ENCODE measurements at places on chromosomes 12 and 14.

- no peak for DNase-seq
These were observed 495.8 kb upstream of the GARIN6 start for GRCh38 chr12:99151744-99152143.

GRCh38 chr14:70810621-70811020 is 1.3 kb upstream of the MAP3K9 start:
- no peak for DNase-seq

- DNase-seq: no peak
These were observed 2.4 kb upstream of the FLRT2 start for GRCh38 chr14:85527445-85528035.

GRCh38 chr12:111396726-111397445 is 8.8 kb upstream of the SH2B3 start:
- peak; percentile 94 for DNase-seq

GRCh38 chr12:131919366-131920156 is 9.5 kb upstream of the PUS1 start:
- no peak for DNase-seq

GRCh38 chr12:6185961-6186827 is 14.0 kb upstream of the CD9 start:
- no peak for DNase-seq

DNA sequence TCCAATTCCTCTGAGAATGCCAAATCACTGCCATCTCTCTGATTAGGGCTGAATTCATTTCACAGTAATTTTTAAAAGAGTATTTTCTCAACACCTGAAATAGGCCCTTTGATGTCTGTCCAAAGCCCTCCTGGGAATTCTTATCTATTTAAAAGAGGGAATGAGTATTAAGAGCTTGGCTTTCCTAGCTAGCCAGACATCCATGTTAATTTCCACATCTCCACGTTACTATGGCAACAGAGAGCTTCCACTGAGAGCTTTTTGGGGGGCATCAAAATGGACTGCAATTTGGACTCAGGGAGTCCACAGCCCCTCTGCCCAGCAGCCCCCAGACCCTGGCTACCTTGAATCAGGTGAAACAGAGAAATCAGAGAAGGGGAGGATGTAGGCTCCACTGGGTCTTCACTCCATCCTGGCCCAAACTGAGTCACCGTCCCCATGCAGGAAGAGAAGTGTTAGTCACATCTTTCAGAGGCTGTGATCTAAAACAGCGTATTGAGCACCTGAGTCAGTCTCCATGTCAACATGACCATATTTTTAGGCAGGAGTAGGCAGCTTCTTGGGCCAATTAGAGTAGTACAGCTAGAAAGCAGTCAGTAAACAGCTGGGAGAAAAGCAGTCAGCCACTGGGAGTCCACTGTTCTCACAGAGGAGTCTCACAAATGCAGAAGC is 7.0 kb upstream of the FICD start:
- DNase-seq: no peak

- DNase-seq: peak; percentile 12
These were observed 408 bp upstream of the CACNA2D4 start for GRCh38 chr12:1918884-1919236.

DNA sequence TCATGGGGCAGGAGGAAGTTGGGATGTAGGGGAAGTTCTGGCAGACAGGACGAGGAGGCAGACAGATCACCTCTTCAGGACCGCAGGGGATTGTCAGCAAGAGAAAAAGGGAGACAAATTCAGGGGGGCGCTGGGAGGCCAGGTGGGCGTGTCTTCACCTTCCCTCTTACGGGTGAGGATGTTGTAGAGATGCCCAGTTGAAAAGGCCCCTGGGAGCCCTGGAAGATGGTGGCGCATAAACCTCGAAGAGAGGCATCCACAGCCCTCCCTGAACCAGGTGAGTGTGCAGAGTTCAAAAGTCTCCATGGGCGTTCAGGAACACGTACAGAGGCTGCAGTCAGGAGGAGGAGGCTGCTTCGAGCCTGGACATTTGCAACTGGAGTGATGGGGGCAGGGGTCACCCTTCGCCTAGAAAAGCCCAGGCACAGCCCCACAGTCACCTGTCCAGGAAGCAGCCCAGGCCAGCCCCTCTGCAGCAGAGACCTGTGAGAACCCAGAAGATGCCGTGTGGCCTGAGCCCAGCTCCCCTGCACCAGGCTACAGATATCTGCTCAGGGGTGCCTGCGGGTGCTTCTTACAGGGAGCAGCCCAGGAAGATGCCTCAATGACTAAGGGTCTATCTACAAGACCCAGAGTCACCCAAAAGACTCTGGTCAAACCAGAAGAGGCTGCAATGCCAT is 74.4 kb downstream of the PRIMA1 start:
- DNase-seq: no peak

DNA sequence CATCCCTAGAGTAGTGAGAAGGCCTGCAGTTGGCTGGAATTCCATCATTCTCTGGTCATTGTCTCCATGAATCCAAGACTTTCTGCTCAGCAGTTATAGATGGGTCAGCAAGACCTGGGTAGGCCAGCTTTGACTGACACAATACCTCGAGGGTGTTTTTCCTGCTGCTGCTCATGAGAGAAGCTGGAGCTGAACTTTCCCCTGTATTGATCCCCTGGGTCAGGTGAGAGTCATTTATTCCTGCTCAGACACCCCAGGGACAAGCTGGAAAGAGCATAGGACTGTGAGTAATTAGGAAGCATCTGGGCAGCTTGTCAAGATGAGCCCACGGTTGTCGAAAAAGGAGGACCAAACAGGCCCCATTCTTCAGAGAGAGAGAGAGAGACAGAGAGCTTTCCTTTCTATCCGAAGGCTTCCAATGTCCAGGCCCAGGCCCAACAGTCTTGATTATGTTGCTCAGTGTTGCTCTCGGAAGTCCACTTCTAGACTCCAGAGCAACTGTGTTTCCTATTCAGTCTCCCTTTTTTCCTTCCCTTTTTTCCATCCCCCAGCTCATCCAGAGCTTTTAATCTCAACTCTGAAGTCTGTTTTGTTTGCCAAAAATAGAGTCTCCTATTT is 131.1 kb downstream of the SLC8A3 start:
- DNase-seq: no peak

DNA sequence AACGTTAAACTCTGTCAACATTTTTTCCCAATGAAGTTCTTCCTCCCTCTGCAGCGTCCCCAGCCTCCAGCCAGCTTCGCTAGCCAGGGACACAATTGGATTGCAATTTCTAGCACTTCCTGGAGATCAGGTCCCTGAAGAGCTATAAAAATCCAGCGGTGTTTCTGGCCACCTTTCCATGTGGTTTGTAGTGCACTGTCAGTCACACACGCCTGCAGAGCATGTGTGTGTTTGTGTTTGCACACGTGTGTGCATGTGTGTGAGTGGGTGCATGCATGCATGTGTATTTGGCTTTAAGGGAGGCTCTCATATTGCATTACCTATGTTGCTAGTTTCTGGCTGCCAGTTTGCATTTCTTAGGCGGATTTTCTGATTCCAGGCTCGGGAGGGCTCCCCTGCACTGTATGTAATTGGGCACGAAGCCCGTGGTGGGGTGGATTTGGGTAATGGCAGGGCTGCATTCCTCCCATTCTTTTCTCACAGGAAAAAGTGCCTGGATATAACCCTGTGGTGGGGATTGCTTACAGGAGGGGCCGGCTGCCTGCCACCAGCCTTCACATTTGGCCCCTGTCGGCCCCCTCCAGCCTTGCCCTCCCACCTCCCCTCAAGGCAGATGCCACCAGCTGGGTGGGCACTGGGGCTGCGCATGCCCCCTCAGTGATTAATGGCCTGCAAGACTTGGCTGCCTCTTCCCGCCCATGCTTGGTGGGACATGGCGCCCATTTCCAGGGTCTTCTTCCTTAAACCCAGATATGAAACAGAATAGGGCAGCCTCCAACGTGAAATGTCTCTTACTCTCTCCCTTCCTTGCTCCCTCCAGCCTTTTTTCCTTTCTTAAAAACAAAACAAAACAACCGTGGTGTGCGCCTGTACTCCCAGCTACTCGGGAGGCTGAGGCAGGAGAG is 74.0 kb downstream of the TSPAN9 start:
- DNase-seq: no peak

- no peak for DNase-seq
These were observed 38.3 kb downstream of the NIN start for GRCh38 chr14:50792634-50793068.

- DNase-seq: no peak
These were observed 266.7 kb downstream of the TMTC2 start for GRCh38 chr12:82953397-82953796.

- no peak for DNase-seq
These were observed 26.0 kb downstream of the MMAB start for GRCh38 chr12:109547286-109547685.

- no peak for DNase-seq
These were observed 76.6 kb upstream of the CCND2 start for GRCh38 chr12:4196805-4197420.

DNA sequence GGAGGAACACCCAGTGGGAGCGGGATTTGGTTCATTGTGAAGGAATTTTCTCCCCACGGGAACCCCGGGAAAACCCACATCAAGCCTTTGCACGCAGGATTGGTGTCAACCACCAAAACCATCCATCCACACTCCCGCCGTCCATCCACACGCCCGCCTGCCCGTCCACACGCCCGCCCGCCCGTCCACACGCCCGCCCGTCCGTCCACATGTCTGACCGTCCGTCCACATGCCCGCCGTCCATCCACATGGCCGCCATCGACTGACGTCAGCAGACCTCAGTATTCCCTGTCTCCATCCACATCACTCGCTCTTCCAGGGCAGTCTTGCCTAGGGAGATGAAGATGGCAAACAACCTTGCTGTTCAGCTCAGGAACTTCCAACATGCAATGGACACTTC is 6.7 kb upstream of the GPR132 start:
- DNase-seq: no peak

- DNase-seq: peak; percentile 67
These were observed 1319.1 kb downstream of the TMEM121 start for GRCh38 chr14:106845286-106846087.

DNA sequence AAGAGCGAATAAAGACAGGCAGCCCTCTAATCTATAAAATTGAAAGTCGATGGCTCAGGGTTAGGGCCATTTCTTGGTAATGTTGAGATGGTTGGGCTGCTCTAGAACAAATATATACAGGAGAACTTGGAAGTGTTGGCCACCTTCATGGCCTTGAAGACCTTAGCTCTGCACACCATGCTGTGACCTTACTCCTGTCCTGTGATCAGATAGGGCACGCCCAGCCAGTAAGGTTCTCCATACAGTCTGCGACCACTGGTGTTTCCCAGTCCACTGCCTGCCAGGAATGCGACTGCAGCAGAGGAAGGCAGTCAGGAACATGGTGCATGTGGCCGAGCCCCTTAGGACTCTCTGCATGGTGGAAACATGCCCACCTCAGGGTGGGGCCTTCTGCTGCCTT is 73.2 kb upstream of the PSMA6 start:
- no peak for DNase-seq

- DNase-seq: no peak
These were observed 358.0 kb downstream of the DAD1 start for GRCh38 chr14:22231018-22231417.

DNA sequence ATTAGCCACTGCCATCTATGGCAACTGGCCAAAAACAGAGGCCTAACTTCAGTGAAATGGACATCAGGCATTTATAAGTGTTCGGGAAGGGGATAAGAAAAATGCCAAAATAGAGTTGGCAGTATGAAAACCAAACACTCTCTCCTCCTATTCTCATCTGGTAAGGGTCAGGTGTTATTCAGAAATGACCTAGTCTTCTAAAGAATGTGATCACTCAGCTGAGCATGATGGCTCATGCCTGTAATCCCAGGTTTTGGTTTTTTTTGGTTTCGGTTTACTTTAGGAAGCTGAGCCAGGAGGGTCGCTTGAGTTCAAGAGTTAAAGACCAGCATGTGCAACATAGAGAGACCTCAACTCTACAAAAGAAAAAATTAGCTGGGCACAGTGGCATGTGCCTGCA is 170.3 kb downstream of the GRIN2B start:
- no peak for DNase-seq

DNA sequence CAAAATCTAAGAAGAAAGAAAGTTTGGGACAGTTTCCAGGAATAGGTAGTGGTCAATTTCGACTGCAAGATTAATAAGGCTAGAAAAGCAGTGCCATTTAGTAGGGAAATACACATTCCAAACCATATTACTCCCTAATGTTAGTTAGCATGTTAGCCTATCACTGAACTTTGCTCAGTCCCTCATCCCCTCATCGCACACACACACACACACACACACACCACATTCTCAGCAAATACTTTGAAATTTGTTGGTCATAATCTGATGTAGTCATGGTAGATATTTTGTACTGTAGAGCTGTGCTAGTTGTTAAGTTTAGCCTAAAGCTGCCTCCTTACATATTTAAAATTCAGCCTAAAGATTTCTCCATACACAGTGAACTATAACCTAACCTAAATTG is 64.0 kb downstream of the MYF5 start:
- DNase-seq: no peak

GRCh38 chr12:41013881-41014642 is 174.1 kb upstream of the PDZRN4 start:
- DNase-seq: no peak

DNA sequence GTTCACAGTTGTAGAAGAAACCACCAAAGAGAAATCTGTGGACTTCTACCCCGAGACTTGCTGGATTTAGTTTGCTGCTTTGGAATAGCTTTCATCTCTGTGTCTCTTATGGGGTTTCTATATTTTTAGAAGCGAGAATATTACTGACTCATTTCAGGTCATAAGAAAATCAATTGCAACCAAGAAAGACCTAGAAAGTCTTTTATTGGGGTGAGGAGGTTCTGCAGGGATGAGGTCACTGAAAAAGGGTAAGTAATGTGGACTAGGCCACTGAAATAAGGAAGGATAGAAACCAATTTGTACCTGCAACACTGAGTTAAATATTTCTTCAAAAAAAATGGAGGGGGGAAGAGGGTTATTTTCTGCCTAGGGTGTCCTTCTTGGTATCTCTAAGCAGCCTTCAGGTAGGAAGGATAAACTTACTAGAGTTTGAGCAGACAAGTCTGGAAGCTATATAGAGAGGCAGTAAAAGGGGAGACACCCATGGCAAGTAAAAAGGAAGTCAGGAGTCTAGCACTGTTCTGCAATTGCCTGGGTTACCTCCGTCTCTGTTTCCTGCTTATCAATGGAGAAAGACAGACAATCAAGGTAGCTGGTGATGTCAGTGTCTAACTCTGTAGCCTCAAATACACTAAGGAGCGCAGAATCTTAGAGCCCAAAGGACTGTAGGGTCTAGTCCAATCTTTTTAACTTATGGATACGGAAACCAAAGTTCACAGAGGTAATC is 19.6 kb upstream of the KERA start:
- DNase-seq: no peak

GRCh38 chr12:67918441-67918840 is 70.8 kb upstream of the IFNG-AS1 start:
- no peak for DNase-seq

DNA sequence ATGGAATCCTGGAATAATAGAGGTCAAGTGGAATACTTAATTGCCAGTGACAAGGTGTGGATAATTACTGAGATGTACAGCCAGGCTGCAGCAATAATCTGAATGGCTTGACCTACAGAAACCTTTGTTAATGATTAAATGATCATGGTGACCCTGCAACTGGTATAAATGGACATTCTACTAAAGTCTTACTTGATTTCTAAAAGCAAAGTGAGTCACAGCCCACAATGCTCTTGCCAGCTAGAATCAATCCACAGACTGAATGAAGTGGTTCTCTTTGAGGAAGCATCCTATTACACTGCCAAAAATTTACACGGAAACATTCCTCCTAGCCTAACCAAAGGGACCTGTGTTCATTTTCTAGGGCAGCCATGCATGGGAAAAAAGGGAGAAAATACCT is 518.5 kb downstream of the SOX5 start:
- no peak for DNase-seq

All from stimulated activated CD8-positive, alpha-beta memory T cell treated with anti-CD3 and anti-CD28 coated beads, Interleukin-4, amount 100 ng/mL, for 48 hours (primary cell).